ENCODE measurements at places on chromosomes 4 and X.

DNA sequence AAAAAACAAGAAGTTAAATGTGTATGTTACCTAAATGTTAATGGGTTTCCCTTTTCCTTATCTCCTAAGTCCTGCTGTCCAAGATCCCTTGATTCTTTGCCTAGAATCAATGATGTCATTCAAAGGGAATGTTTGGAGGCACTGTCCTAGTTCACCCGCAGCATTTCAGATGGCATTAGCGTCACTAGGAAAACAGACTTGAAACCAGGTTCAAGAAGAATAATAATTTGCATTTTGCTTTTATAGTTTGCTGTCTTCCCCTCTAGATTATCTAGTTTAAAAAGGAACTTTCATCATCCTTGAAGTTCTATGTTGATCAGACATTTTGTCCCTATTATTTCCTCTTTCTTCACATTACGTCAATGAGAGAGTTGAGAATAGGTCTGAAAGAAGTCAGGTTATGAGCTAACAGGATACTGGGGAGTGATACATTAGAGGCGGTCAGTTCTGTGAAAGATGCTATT, 234.1 kb upstream of the PGRMC2 start:
- DNase-seq: no peak

- no peak for DNase-seq
Measured at GRCh38 chr4:165016971-165017370, 14.8 kb upstream of the TRIM60 start.

- DNase-seq: no peak
Measured at GRCh38 chrX:151516538-151517187, 46.8 kb upstream of the PASD1 start.

DNA sequence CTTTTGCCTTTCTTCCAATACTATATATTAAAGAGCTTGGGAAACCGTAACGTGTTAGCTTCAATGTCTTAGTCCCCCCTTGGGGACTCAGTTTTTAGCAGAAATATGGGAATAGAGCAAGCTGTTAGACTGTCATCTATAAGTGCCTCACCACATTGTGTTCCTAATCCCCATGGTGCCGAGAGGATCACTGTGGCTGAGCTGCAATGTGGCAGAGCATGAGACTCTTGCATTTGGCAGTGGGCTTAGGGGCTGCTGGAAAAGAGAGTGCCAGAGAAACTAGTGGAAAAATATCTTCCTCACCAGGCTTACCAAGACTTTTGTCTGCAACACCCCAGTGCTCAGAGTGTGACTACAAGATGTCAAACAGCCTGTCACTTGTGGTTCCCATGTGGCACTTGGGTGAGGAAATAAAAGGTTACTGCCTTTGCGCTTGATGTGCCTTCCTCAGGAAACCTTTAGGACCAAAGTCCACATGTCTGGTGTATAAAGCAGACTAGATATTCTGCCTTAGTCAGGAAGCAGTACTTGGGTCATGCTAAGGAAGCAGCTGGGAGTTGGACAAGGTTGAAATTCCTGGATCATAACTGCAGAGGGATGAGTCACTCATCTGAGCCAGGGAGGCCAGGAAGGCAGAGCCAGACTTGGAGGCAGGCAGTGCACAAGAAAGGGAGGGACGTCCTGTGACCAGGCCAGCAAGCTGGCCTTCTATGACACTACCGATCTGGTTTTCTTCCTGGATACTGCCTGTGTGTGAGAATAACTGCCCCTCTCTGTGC, 9.7 kb upstream of the MAGEA4 start:
- no peak for DNase-seq

GRCh38 chr4:62288808-62289541, 1088.8 kb downstream of the ADGRL3 start:
- DNase-seq: no peak
